ENCODE measurements at places on chromosomes 16 and 17.

DNA sequence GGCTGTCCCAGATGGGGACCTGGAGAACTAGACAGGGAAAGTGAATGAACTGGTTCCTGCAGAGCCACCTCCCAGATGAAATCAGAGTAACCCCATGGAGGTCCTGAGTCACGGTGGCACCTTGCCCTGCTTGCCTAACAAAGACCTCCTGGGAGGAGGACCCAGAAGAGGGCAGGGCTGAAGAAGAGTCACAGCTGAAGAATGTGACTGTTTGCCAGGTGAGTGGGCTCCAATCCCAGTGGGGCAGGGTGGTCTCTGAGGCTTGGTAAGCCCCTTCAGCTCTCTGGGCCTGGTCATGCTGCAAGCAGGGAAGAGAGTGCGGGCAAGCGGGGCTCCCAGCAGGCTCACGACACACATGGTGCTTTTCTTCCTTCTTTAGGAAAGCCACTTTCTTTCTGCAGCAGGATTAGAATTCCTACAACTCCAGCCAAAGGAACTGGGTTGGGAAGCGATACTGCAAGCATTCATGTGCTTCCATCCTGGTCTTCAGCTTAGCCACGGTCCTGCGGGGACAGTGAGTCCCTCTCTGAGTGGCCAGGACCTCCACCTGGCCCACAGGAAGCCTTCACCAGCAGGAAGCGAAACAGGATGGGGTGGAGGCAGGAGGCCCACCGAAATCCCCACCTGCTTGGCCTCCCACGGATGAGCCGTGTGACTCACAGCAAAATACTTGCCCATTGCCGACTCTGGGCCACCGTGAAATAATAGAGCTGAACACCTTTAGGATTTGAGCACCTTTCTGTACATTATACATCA lies 4.3 kb downstream of the C16orf74 start:
- no peak for DNase-seq

- no peak for DNase-seq
Measured at GRCh38 chr17:205817-206216, 24.4 kb upstream of the DOC2B start.

DNA sequence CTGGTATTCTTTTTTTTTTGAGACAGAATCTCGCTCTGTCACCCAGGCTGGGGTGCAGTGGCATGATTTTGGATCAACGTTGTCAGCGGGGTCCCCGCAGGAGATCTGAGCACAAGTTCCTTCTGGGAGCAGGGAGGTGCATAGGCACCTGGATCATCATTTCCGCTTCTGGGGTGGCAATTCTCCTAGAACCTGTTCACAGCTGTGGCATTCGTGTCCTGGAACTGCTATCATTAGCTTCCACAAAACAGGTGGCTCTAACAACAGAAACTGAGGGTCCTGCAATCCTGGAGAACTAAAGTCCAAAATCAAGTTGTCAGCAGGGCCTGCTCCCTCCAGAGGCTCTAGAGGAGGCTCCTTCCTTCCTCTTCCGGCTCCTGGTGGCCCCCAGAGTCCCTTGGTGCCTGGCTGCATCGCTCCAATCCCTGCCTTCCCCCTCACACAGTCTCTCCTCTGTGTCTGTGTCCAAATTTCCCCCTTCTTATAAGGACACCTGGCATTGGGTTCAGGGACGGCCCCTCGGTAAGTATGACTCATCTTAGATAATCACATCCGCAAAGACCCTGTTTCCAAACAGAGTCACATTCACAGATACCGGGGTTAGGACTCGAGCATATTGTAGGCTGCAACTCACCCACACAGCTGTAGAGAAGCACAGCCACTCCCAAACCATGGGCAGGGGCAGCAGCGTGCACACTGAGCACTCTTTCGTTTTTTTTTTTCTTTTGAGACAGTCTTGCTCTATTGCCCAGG lies 43.5 kb upstream of the KLHDC4 start:
- no peak for DNase-seq

- no peak for DNase-seq
Measured at GRCh38 chr17:8696906-8697305, 47.7 kb downstream of the CCDC42 start.

DNA sequence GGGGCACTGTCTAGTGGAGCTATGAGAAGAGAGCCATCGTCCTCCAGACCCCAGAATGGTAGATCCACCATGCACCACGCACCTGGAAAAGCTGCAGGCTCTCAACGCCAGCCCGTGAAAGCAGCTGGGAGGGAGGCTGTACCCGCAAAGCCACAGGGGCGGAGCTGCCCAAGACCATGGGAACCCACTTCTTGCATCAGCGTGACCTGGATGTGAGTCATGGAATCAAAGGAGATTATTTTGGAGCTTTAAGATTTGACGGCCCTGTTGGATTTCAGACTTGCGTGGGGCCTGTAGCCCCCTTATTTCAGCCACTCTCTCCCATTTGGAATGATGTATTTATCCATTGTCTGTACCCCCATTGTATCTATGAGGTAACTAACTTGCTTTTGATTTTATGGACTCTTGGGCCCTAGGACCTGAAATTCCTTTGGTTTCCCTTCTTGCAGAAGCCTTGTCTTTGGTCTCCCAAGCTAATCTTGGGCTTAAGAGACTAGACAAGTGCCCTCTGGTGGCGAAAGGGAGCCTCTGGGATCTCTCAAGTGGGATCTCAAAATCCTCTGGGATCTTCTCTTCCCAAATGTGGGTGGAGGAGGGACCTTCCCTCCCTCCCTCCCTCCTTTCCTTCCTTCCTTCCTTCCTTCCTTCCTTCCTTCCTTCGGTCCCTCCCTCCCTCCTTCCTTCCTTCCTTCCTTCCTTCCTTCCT lies 58.2 kb upstream of the HAPSTR1 start:
- DNase-seq = no peak

DNA sequence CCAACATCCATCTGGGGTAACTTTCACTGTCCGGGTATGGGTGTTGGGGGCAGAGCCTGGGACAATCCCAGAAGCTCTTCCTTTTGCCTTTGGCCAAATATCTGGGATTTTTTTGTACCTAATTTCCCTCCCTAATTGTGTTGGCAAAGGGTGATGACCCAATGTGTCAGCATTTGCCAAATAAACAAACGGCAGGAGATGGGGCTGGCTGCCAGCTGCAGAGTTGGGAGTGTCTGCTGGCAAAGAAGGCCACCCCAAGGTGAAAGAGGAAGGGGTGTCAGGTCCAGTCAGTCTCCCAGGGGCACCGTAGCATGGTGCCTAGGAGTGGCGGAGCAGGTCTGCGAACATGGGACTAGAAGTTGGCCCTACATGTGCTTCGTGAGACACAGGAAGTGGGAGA lies 73.0 kb downstream of the SLC6A2 start:
- DNase-seq = no peak

DNA sequence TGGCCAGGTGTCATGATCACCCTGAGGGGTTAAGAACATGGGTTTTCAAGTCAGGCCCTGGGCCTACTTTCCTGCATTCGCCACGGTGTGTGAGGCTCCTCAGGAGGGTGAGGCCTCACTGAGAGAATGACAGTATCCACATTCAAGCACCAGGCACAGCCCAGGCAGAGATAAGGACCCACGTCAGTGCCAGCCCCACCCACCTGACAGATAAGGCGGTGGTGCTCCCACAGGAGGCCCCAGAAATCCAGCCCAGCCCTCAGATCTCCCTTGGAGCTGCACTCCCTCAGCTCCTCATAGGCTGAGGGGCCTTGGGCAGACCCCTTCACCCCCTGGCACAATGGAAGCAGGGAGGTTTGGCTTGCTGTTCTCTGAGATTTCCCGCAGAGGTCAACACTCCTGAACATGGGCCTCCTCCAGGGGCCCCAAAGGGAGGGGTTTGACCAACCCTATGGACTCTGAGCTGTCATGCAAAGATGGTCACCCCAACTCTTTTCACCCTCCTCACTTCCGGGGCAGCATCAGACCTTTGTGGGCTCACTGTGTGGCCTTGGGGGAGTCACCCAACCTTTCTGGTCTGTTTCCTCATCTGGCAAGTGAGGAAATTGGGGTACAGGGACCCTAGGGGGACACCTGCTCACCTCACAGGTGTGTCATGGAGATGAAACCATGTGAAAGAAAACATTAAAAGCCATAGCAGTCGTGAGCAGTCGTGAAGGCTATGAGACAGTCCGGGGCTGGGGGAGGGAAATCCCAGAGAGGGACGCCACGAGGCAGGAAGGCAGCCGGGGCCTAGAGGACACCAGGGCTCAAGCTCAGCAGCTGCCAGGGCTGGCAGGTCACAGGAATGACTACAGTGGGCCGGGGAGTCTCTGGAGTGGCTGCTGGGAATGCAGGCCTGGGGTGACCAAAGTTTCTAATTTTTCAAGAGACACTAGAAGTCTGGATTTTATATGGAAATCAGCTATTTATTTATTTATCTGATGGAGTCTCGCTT lies 15.4 kb downstream of the PLLP start:
- DNase-seq = no peak

GRCh38 chr17:40024901-40025300 lies 9.7 kb downstream of the CSF3 start:
- no peak for DNase-seq

DNA sequence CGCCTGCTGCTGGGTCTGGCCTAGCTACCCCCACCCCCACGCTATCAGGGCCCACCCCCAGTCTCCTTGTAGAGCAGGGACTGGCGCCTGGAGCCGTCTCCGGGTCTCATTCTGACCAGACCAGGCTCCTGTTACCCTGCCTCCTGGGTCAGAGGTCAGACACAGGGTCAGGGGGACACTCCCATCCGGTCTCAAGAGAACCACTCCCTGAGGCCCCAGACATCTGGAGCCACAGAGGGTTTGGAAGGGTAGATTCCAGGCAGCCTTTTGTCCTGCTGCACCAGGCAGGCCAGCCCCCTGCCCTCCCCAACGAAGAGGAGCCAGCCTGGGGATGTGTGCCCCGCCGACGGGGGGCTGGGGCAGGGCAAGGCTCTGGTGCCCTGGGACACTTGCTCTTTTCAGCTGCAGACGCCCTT lies 944 bp upstream of the WFIKKN1 start:
- no peak for DNase-seq

- no peak for DNase-seq
Measured at GRCh38 chr17:16364625-16365024, 11.4 kb upstream of the CENPV start.

- DNase-seq = no peak
Measured at GRCh38 chr17:10061111-10061845, 137.1 kb downstream of the GAS7 start.

GRCh38 chr17:69723741-69724140 lies 309.2 kb downstream of the MAP2K6 start:
- no peak for DNase-seq

DNA sequence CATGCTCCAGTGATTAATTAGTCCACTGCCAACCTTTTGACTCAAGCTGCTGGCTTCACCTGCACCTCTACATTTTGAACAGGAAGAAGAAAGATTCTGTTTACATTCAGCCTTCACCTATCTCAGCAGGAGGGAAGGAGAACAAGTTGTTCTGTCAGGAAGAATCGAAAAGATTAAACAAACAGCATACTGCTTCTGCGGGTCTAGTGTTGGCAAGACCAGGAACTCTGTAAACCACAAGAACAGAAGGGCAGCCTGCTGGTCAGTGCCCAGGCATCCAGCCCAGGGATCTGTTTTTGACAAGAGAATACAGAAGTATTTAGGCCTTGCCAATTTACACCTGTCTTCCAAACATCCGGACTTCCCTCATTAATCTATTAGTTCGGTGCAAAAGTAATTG lies 189.7 kb downstream of the CHD9NB start:
- no peak for DNase-seq

DNA sequence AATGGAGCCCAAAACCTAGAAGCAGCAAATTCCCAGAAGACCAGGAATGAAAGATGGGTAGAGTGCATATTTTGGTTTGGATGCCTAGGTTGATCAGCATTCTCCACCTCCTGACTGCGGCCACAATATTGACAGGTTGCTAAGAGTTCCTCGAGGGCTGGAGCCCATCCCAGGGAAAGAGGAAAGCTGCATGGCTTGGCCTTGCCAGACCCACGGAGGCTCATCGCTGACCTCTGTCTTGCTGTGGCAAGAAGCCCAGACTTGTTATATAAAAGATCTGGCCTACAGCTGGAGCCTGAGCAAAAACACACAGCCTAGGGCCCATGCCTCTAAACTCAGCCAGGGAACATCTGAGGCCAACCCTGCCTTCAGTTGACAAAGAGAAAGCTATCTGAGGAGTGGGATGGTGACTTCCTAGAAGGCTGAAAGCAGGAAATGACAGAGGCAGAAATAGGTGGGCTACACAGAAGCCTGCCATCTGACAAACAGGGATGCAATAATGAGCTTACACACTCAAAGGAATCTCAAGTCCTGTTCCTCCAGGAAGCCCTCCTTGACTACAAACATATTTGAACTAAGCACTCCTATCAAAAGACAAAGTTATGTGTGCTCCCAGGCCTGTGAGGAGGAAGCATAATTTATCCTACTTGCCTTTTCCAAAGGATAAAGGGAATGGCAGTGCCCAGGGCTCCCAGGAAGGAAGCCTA lies 22.5 kb upstream of the SLC35B1 start:
- DNase-seq = no peak

DNA sequence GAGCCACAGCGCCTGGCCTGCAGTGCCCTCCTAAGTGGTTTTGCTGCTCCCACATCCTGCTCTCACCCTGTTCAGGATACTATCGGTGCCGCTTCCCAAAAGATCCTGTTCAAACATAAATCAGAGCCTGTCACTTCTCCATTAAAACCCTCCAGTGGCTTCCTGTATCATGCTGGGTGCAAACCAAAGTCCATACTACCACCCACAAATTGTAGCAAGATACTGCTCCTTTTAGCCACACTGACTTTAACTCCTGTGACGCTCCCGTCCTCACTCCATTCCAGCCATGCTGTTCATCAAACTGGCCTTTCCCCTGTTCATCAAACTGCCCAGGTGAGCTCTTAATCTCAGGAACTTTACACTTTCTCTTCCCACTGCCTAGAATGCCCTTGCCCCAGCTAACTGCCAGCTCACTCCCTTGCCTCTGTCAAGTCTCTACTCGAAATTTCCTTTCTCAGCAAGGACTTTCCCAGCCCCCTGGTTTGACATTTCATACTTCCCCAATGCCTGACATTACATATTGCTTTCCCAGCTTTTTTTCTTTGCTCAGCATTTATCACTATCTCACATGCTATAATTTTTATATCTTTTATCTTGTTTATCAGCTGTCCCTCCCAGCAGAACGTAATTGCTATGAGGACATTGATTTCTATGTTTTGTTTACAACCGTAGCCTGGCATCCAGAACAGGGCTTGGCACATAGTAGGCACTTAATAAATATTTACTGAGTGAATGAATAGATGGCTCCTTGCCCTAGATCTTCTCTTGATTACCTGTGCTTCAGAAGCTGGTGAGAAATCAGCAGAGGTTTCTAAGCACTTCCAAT lies 44.3 kb upstream of the SMURF2 start:
- DNase-seq = no peak

- no peak for DNase-seq
Measured at GRCh38 chr17:73533781-73534180, 110.5 kb downstream of the SDK2 start.

GRCh38 chr16:51327001-51327400 lies 175.9 kb upstream of the SALL1 start:
- DNase-seq = no peak

GRCh38 chr16:57735755-57736418 lies at the start of gene KATNB1:
Gene KATNB1 (plus strand): TSS chr16:57735770. CDS start chr16:57737244, 1,474 bp downstream.
- DNase-seq = no peak

Measured in AG04449 (cell line).